Mucosa of descending colon (tissue), 3 donors: ENCODE measurements at places on chromosomes 12 and 14. TPM values are rescaled to one million over a fixed set of nuclear protein-coding genes. Genes with fewer than 3 reads are reported as not detected.

SERPINA3 gene
- 41.3 TPM for total RNA-seq

GRCh38 chr12:67773896-67774295, 125.4 kb downstream of the DYRK2 start:
- no peak for DNase-seq

DNA sequence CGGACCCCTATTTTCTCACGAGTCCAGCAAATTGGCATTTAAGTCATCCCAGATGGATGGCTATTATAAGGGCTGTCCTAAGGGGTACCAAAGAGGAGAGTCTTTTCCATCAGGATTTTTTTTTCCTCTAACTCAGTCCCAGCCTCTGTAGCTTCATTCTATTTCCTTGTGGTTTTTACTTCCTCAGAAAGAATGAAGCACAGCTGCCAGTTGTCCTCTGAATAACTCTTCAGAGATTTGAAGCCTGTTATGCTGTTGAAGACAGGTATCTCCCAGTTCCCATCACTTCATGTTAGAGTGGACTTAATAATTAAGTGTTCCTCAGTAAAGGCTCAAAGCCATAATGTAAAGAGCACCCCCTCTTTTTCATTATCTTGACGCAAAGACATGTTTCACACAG, 48.5 kb upstream of the HOXC13 start:
- DNase-seq: no peak

DNA sequence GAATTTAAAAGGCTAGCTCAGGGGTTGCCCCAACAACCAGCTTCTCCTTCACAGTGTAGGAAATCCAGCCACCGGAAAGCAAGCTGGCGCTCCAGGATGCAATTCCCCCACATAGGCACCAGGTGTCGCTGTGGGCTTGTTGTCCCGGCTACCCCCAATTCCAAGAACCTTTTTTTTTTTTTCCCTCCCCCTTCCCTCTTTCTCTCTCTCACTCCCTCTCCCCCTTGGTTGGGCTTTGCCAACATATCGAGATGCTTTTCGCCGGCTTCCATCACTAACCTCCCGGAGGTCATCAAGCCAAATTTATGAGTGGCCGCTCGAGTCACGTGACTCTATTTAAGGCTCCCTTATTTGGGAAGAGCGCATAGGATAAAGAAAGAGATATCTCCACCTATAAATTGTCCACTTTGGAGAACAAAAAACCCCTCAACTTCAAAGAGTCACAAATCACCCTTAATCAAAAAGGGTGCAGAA, at the start of gene HOXC5:
TSS of gene HOXC5 (plus strand) at position 424 of the 474 bp plus-strand sequence. CDS start 73 bp downstream, outside the sequence.
- peak; percentile 64 for DNase-seq

DNA sequence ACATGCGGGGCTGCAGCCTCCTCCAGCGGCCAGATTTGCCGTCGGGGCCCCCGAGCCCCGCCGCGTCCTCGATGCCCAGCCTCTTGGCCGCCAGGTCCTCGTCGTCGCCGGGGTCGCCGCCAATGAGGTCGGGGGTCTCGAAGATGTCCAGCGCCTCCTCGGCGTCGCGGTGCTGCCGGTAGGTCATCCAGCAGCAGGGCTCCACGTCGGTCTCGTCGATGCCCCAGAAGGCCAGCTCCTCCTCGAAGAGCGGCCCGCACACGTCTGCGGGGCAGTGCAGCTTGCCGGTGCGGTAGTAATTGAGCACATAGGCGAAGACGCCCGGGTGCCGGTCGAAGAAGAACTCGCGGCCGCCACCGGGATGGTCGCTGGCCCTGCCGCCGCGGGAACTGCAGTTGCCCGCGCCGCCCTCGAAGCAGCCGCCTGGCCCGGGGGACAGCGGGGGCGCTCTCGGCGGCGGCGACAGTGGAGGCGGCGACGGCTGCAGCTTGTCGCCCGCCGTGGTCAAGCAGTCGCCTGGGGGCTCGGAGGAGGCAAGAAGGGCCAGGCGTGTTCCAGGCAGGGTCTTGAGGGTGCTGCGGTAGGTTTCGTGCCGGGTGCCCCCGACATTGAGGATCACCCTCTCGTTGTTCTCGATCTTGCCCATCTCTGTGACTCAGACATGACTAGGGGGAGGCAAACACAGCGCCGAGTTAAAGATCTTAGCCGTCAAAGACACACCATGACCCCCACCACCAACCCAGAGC, 2.1 kb downstream of the KCNC2 start:
- no peak for DNase-seq

DNA sequence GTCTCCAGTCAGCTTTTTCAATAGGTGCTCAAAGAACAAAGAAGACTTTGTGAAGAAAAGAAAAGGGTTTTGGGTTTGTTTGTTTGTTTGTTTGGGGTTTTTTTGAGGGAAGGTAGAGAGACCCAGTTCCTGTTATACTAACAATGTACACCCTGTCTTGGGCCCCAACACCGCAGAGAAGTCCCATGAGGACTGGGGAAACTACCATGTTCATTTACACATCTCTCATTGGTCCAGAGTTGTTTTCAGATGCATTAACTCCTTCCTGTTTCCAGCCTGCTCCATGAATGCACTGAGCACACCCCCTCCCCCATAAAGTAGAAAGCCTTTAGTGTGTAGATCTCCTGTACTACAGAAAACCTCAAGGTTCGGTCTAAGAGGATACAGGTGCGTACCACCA, 51.1 kb upstream of the SLC8A3 start:
- DNase-seq: no peak

DNA sequence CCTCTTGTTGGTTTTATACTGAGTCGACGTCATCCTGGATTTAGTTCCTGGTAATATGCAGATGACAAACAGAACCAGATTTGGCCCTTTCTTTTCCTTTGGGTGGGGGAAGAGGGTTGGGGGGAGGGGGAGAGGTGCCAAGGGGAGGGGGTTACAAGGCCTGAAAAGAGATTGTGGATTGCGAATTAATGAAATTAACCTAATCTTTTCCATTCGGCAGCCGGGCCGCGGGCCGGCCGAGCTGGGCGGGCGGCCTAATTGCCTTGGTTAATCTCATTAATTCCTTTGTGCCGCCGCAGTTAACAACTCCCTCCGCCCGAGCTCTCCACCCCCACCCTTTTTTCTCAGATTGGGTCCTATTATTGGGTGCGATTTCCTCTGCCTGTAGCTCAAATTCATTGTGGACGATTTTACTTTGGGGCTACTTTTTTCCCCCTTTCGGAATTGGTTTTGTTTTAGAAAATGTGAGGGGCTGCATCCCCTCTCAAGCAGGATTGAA, 387 bp upstream of the GSC start:
- no peak for DNase-seq

PKP2 gene
- total RNA-seq: 189 TPM

SLC7A7 gene
- total RNA-seq: 13.7 TPM

DNA sequence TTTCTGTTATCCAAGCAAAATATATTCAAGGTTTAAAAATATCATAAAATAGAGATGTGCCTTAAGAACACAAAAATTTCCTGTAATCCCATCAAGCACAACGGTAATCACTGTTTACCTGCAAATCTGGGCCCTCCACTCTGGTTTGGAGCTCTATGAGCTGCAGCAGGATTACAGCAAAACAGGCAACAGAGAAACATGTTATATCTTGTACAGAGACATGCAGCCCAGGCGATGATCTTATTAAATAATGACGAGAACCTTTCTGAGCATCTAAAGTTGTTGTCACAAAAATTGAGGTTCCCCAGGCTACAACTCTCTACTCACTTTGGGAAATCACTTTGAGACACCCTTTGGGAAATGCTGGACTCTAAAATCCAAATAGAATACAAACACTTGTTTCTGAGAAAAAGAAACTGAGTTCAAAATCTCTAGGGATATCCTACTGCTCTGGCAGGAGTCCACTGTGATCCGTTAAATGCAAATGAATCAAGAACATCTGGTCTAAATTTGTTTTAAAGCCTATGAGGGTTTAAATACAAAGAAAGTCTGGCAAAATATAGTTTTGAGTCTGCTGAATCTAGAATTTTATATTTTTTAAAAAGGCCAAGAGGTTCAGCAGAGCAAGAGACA, 36.3 kb downstream of the STON2 start:
- no peak for DNase-seq

TMEM119 gene
- 7.0 TPM for total RNA-seq

- peak; percentile 75 for DNase-seq
Measured at GRCh38 chr14:90903101-90903500, 86.9 kb upstream of the TTC7B start.

DNA sequence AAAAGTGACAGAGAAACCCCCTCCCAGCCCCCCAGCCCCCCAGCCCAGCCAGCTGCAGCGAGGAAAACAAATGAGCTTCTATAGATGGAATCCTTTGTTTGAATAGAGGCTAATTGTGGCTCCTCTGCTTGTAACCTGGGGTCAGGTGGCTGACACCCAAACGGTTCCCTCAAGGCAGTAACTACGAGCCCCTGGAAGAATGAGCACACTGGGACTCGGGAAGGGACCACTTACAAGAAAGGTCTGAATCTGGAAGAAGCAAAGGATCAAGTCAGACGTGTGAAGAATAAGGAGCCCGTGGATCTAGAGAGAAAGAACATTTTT, 108.7 kb upstream of the FUT8 start:
- no peak for DNase-seq

GRCh38 chr12:109201496-109201885, 85.1 kb downstream of the ACACB start:
- DNase-seq: no peak

DNA sequence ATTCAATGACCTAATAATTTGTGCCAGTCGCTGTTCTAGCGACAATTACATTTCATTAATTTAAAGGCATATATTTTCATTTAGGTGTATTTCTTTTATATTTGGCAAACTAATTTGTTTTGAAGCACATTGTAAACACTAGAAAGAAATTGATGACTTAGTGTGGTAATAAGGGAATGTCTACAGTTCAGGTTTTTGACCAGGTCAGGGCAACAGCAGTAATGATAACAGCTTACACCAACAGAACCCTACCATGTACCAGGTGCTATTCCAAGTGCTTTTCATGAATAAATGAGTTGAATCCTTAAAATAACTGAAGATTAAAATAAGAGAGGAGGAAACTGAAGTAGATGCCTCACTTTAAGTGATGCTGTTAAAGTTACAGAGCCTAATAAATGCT, 85.4 kb upstream of the SLC38A2 start:
- DNase-seq: no peak

LTB4R2 gene
- total RNA-seq: 5.0 TPM

OR4E2 gene
- not detected for total RNA-seq

GRCh38 chr14:80017795-80018194, 193.5 kb downstream of the DIO2 start:
- DNase-seq: no peak

GRCh38 chr12:68521321-68521839, 89.3 kb upstream of the RAP1B start:
- DNase-seq: no peak
